Kidney glomerular epithelial cell (primary cell): ENCODE measurements at places on chromosomes 2 and 18.

DNA sequence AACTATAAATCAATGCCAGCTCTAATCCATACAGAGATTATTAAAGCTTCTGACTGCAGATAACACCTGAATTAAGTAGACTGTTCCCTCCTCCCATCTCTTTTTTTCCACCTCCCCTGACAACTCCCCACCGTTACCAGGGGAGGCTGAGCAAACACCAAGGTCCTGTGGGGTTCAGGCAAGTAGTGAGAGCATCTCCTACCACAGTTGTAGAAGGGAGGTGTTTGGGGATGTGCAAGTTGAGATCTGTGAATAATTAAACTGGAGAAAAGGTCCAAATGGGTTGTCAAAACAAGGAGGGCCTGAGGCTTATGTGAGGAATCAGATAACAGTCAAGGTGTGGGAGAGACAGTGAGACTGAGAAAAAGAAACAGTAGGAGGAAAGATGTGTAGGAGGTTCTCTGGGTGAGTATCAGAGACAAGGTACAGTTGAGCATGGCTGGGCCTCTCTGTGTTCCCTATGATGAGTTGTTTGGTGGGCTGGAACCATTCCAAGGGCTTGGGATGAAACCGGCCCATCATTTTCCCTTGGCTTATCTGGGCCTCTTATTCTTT, 194.6 kb downstream of the CYRIA start:
- peak; percentile 90 for DNase-seq

- DNase-seq = peak; percentile 24
These were observed 61.0 kb upstream of the TAF1B start for GRCh38 chr2:9782197-9782719.

- no peak for DNase-seq
These were observed 21.5 kb upstream of the GALNT3 start for GRCh38 chr2:165815299-165816141.

GRCh38 chr18:76860411-76860810, 38.1 kb downstream of the ZNF236 start:
- peak; percentile 7 for DNase-seq

DNA sequence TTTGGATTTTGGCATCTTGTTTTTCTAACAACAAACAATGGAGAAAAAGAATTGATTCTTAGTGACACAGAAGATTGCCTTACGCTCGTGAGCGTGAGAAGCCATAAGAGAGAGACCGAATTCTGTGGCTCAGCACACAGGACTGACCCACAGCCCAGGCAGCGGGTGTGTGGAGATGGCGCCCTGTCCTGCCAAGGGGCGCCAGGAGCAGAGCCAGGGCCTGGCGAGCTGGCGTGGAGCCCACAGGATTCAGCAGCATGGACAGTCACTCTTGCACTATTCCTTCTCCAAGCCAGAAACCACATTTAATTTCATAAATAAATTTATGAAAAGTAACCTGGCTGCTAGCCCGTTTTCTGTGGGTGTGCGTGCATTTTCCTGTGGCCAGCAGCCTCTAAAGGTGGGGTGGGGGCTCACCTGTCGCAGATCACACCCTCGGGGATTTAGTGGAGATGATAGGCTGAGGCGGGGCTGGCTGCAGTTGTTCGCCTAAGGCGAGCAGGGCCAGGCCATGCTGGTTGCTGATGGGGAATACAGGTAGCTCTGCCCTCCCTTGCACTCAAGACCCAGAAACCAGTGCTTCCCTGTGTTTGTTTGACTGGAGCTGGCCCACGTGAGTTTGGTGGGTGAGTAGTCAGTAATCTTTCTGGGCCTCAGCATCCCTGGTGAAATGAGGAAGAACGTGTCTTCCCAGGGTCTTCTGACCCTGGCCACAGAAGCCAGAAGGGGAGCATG, 46.2 kb downstream of the FAM168B start:
- no peak for DNase-seq

- DNase-seq = no peak
These were observed 26.1 kb upstream of the CYP26B1 start for GRCh38 chr2:72173640-72174321.

GRCh38 chr2:238496756-238497609, 70.3 kb downstream of the ASB1 start:
- no peak for DNase-seq

GRCh38 chr18:23588836-23589560, 2.7 kb upstream of the NPC1 start:
- no peak for DNase-seq

DNA sequence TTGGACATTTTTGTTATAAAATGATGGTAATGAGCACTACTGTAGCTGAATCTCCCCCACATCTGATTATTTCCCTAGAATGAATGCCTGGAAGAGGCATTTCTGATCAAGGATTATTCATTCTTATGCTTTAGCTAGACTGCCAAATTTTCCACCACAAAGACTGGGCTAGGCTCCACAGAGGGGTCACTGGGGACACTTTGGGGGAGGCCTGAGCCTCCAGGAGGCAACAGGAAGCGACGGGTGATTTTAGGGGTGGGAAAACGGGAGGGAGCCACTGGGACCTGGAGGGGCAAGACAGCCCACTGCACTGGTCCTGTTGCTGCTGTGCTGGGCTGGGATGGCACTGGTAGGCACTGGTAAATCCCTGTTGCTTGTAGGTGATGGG, 2.4 kb upstream of the ASB1 start:
- no peak for DNase-seq
